ENCODE measurements at places on chromosomes 12 and 14.

GRCh38 chr12:115070313-115070712 is 386.3 kb upstream of the TBX3 start:
- no peak for DNase-seq

GRCh38 chr12:789852-790563 is 37.6 kb downstream of the WNK1 start:
- DNase-seq = no peak

GRCh38 chr14:105894125-105894977 is 368.0 kb downstream of the TMEM121 start:
- DNase-seq = no peak

- DNase-seq = peak; percentile 13
These were observed 3.8 kb upstream of the NUMB start for GRCh38 chr14:73462048-73462715.

Data from HAP-1 (cell line).